ENCODE measurements at places on chromosomes 7 and 10.

DNA sequence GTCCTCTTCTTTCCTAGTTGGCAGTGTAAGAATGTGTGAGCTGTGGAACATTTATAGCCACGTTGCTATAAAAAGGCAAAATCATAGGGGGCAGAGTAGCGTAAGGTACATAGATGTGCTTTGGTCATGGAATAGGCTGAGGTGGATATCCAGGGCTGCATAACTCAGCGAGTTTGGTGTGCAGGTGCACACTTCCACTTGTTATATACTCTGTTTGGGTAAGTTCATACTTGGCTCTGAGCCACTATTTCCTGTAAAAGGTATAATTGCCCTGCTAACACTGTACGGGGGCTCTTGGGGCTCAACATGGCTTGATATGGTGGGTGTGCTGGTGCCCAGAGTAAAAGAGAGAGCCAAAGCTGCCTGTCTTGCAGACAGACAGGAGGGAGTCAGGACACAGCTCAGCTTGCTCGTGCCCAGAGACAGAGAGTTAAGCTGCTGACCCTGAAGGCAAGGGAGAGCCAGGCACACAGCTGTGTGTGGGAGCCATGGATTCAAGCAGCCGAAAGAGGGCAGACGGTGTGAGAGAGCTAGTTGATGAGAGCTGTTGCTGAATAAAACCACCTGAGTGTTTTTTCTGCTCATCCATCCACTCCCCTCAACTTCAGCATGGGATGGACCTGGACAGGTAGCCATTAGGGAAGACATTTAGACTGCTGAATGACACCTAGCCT, 126.7 kb downstream of the DKK1 start:
- DNase-seq = no peak

DNA sequence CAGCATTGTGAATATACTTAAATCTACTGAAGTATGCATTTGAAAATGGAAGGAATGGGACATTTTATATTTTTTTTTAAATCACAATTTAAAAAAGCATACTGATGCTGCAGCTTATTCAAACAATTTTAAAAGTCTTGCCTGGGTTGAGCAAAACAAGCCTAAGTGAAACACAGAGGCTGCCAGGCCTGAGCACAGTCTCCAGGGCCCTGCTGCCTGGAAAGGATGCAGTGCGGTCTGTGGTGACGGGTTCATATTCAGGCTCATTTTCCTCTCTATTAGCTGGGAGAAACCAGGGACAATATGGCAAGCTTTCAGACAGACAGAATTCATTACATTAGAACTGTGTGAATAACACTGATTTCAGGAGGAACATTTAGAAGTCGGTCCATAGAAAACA, 251.9 kb downstream of the COBL start:
- no peak for DNase-seq

DNA sequence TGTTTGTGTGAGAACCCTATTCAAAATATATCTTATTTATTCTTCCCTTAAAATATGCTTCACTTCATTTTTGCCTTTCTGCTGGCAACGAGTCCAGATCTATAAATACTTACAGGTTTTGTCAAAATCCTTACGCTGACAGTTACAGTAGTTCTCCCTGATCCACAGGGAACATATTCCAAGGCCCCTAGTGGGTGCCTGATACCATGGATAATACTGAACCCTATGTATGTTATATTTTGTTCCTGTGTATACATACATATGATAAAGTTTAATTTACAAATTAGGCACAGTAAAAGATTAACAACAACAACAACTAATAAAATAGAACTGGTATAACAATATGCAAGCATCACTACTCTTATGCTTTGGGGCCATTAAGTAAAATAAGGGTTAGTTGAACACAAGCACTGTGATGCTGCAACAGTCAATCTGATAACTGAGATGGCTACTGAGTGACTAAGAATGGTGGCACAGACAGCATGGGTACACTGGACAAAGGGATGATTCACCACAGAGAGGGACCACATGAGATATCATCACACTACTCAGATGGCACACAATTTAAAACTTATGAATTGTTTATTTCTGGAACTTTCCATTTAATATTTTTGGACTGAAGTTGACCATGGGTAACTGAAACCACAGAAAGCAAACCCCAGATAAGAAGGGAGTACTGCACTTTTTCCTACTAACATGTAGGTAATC, 29.4 kb upstream of the PCGF5 start:
- peak; percentile 7 for DNase-seq

GRCh38 chr7:94183891-94184290, 179.7 kb upstream of the BET1 start:
- no peak for DNase-seq

DNA sequence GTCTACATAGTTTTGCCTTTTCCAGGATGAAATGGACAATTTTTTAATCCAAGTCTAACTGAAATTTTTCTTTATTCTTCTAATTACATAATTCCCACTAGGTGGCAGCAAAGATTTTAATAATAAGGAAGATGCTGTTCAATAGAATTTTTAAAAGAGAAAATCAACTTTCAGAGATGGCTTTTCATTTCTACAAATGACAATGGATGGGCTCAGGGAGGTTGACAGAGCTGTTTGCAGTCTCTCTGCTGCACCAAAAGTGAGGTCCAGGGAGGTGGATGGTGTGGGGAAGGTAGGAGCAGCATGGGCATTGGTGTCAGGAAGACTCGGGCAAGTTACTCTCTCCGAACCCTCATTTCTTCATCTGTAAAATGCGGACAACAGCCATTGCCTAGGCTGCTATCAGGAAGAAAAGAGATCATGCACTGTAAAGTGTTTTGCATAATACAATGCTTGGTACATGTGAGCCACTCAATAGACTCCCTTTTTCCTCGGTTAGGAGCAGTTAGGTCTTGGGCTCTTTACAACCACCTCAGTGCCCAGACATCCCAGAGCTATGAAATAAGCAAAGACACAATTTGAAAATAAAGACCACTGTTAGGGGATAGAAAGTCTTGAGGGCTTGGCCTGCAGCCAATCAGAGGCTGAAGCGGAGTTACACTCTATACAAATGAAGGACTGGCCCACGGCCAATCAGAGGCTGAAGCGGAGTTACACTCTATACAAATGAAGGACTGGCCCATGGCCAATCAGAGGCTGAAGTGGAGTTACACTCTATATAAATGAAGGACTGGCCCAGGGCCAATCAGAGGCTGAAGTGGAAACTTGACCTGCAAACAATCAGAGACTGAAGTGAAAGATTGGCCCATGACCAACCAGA, 107.1 kb downstream of the ABLIM1 start:
- peak; percentile 43 for DNase-seq

DNA sequence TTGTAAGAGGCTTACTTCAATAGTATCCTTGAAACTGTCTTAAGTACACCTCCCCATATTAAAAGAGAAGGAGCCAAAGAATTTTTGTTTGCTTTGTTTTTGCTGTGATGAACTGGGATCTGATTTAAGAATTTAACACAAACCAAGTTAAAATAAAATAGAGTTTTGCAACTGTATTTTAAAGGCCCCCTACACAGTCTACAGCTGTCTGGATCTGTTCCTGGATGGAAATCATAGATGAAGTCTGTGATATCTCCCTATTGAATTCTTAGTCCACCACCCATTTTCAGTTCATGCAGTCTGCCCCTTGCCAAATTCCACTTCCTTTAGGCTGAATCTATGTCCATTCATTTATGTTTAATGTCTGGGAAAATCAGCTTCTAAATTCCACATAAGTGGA, 169.8 kb upstream of the MEOX2 start:
- no peak for DNase-seq

DNA sequence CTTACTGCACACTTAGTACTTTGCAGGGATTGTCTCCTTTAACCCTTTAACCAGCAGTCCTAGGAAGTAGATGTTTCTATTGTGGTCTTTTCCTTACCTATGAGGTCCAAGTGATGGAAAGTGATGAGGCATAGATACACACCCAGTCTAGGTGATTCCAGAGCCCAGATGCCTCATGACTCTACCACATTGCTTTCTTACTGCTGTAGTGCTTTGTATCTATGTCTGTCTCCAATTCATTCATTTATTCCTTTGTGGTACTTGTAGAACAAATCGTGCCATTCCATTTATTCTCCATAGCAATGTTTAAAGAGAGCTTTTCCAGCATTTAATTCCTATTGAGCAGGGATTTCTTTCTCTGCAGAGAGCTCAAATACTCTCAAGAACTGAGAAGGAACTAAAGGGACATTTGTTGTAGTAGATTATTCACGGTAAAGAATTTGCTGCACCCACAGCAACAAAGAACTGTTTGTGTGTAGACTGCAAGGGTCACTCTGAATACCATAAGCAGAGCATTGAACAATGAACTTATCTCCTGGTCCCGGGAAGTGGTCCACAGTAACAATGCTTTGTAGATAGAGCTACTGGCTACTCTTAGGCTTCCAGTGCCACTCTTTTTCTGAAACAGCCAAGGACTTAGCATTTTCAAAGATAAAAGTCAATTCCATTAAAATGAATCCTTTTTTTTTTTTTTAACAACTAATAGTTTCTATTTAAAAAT, 337.0 kb downstream of the PTEN start:
- no peak for DNase-seq

- DNase-seq = peak; percentile 5
These were observed 296.9 kb upstream of the DGKB start for GRCh38 chr7:15199482-15199881.

- DNase-seq = no peak
These were observed 44.7 kb upstream of the AQP1 start for GRCh38 chr7:30866939-30867338.

GRCh38 chr10:21172930-21173801, 276.1 kb upstream of the NEBL start:
- DNase-seq = peak; percentile 23

- DNase-seq = no peak
These were observed 4.5 kb upstream of the ZEB1 start for GRCh38 chr10:31314256-31315150.

DNA sequence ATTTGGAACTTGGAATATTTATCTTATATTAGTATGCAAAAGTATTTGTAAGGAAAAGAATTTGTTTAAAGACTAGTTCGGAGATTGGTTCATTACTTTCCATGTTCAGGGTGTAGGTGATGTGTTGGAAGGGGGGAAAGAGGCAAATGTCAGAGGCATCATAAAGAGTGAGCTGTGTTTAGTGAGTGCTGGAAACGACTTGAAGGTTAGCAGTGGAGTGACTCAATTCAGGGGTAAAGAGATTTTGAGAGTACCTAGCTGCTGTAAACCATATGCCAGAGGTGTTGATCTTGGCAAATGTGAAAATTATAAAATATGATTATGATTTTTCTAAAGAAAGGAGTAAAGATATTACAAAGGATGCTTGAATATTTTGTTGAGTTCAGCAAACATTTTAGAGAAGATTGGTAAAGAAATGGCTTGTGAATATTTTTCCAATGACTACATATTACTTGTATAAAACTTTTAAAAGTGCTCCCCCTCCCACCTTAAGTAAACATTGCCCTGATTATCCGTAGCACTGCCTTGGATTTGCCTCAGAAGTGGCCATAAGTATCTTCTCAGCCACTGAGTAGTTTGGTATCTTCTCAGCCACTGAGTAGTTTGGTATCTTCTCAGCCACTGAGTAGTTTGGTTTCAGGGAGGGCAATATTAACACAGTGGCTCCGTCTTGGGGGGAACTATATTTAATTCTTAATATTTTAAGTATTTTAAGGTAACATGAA, 51.5 kb downstream of the ZNRF2 start:
- no peak for DNase-seq

DNA sequence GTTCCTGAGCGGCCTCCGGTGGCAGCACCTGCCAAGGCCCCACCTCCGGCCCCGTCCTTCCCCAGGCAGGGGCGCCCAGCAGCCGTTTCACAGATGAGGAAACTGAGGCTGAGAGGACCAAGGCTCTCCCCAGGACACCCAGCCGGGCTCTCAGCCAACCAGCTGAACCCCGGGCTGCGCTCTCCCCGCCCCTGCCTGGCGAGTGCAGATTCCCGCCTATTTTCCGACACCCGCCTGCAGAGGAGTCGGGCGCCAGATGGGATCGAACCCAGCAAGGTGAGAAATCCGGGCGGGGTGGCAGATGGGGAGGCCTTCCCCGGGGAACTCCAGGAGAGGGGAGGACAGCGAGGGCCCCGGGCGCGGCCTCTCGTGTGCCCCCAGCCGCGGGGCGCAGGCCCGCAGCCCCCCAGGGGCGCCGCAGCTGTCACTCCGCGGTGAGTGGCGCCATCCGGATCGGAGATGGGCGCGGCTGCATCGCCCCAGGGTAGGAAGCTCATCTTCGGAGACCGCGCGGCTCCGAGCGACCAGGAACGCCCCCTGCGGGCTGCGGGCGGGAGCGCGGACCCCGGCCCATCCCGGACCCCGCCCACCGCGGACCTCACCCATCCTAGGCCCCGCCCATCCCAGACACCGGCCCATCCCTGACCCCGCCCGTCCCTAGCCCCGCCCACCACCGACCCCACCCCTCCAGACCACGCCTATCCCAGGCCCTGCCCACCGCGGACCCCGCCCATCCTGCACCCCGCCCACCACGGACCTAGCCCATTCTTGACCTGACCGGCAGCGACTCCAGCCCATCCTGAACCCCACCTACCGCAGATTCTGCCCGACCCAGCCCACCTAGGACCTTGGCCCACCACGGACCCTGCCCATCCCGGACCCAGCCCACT, 90.3 kb downstream of the MICALL2 start:
- no peak for DNase-seq

DNA sequence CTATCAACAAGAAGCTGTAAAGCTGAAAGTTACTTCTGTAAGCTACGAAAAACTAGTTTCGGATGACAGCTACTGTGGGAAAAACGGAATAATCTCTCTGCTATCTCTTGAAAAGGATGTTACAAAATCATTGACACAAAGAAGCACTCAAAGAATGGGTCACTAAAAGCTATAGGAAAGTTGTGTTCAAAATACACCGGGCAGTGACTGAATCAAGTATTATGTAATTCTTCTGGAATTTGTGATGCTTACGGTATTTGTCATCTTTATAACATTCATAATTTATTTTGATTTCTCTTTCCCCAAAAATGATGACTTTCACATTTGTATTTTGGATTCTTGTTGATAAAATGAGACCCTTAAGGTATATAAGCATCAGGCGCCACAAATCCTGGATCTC, 112.1 kb upstream of the KLF6 start:
- peak; percentile 84 for DNase-seq

- DNase-seq = no peak
These were observed 34.8 kb downstream of the DNAJB9 start for GRCh38 chr7:108604307-108605077.

GRCh38 chr10:132583456-132583855, 45.9 kb downstream of the INPP5A start:
- DNase-seq = no peak

- DNase-seq = peak; percentile 54
These were observed 678 bp upstream of the TMEM106B start for GRCh38 chr7:12210179-12211053.

DNA sequence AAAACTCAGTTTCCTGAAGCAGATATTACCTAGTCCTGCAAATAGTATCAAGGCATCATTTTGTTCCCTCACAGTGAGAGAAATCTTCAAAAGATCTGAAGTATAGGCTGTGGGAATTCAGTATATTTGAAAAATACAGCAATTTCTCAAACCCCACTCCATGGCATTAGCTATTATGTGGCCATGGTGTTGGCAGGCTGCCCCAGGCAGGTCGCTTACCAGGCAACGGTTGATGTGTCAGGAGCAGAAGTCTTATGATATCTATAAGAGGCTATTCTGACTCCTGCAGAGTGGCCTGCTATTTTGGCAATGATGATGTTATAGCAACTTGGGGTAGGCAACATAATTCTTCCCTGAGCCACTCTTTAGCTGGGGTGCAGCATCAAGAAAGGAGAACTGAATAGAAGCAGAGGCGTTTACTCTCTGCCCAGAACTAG, 187.9 kb downstream of the PLXDC2 start:
- DNase-seq = peak; percentile 27

Data from epithelial cell of esophagus (primary cell).